ENCODE measurements at places on chromosomes 12 and 14. TPM values are rescaled to one million over a fixed set of nuclear protein-coding genes. Genes with fewer than 3 reads are reported as not detected.
A peak's percentile ranks its signal among the peaks of the same experiment; 100 is the strongest.

The RHEBL1 gene
- 19.5 TPM for polyA plus RNA-seq

The PRPH gene
- polyA plus RNA-seq, result not detected

The CD163 gene
- not detected for polyA plus RNA-seq

The ARHGDIB gene
- polyA plus RNA-seq, result 4,317 TPM

The TXNDC16 gene
- 5.0 TPM for polyA plus RNA-seq

The EFS gene
- not detected for polyA plus RNA-seq

The TBX5 gene
- not detected for polyA plus RNA-seq

The GALNT8 gene
- polyA plus RNA-seq, result 4.3 TPM

- H3K27me3 ChIP-seq, result no peaks in the 10 kb centered on the region
- no peak for DNase-seq
- H3K36me3 ChIP-seq, result no peaks in the 10 kb centered on the region
- no peak overlapping the region for H3K4me3 ChIP-seq
- H3K4me1 ChIP-seq, result no peaks in the 10 kb centered on the region
Measured at GRCh38 chr12:102633981-102634605, 153.7 kb upstream of the IGF1 start.

- no peaks in the 10 kb centered on the region for H3K27me3 ChIP-seq
- no peak overlapping the region for H3K4me3 ChIP-seq
- no peak overlapping the region for H3K27ac ChIP-seq
- DNase-seq, result no peak
- no peaks in the 10 kb centered on the region for H3K36me3 ChIP-seq
Measured at GRCh38 chr14:103304706-103305105, 29.3 kb upstream of the EIF5 start.

DNA sequence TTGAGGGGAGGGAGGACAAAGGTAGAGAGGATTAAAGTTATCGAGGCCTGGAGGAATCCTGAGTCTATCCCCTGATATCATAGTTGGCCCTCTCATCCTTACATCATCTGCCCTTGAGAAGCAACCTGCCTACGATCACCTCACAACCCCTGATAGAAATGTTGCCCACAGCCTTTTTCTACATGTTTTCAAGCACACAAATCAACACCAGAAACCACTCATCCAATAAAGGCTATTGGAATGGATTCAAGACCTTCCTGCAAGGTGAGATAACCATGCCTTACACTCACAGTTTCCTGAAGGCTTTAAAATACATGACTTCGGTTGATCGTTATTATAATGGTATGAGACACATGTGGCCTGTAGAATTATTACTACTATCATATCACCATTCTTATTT, 175.7 kb upstream of the EGLN3 start:
- no peak for DNase-seq
- H3K4me1 ChIP-seq, result no peaks in the 10 kb centered on the region
- H3K27me3 ChIP-seq, result no peaks in the 10 kb centered on the region
- no peak overlapping the region for H3K4me3 ChIP-seq

DNA sequence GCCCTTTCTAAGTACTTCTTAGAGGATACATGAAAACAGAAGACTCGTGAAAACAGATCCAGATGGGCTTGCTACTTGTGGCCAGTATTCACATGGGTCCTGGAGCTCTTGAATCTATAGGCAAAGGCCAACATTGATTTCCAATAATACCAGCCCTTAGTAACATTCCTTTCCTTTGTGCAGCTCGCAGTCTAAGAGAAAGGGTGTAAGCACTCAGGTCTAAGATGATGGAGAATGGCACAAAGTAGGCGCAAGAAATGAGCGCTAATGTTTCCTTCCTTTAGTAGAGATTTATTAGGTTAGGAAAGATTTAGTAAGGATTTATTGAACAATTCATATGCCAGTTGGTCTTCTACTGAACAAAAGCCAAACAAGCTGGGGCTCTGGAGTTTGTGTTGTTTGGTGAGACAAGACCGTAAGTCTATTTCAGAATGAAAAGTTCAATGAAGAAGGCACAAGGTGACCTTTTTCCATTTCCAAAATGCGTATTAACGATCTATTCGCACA, 525 bp downstream of the RNU6-8 start:
- no peaks in the 10 kb centered on the region for H3K36me3 ChIP-seq
- peak overlapping the region; percentile 85 for H3K27ac ChIP-seq
- H3K27me3 ChIP-seq, result peaks cover 2% of the 10 kb centered on the region
- peak overlapping the region; percentile 88 for H3K4me3 ChIP-seq
- no peak for DNase-seq
- H3K4me1 ChIP-seq, result peaks cover 37% of the 10 kb centered on the region

DNA sequence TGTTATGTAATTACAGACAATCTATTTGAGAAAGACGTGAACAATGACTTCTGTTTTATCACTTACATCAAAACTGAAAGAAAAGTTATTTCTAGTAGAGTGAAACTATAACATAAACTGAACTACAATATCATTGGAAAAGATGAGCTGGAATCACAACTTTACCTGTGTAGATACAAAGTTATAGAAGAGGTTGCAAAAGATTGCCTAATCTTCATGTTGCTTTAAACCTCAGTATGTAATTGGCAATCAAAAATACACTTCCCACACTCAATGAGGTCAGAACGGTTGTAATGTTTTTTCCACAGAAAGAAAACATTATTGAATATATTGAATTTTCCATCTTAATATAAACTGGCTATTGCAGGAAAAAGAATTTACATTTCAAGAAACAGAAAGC, 37.7 kb upstream of the GXYLT1 start:
- no peak overlapping the region for H3K4me3 ChIP-seq
- H3K27ac ChIP-seq, result no peak overlapping the region
- no peaks in the 10 kb centered on the region for H3K27me3 ChIP-seq
- H3K36me3 ChIP-seq, result peaks cover 3% of the 10 kb centered on the region
- H3K4me1 ChIP-seq, result no peaks in the 10 kb centered on the region

DNA sequence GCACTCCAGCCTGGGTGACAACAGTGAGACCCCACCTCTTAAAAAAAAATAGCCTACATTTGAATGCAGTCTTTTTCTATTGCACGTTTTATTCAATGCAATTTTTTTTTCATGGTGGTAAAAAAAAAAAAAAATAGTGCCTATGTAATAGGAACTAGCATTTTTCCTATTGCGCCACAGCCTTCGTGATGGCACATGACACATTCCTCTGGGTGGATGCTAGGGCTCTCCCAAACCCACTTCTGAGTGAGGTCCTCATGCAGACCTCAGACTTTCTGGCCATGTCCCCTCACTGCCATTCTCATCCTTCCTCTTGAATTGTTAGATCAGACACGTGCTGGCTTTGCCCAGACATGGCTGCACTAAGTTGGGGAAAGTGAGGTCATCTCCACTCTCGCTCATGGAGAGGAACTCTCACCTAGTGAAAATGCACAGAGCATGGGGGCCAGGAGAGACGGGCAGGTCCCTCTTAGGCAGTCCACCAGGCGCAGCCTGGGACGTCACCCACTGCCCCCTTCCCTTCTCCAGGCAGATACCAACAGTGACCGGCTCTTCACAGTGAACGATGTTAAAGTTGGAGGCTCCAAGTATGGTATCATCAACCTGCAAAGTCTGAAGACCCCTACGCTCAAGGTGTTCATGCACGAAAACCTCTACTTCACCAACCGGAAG, 19.2 kb downstream of the DCAF4 start:
- H3K36me3 ChIP-seq, result peaks cover 46% of the 10 kb centered on the region
- no peak overlapping the region for H3K27ac ChIP-seq
- no peaks in the 10 kb centered on the region for H3K27me3 ChIP-seq
- no peaks in the 10 kb centered on the region for H3K4me1 ChIP-seq
- DNase-seq, result no peak
- H3K4me3 ChIP-seq, result no peak overlapping the region

GRCh38 chr12:126492181-126492580, 1426.9 kb downstream of the AACS start:
- H3K36me3 ChIP-seq, result no peaks in the 10 kb centered on the region
- no peak for DNase-seq
- H3K27me3 ChIP-seq, result no peaks in the 10 kb centered on the region
- no peaks in the 10 kb centered on the region for H3K4me1 ChIP-seq

DNA sequence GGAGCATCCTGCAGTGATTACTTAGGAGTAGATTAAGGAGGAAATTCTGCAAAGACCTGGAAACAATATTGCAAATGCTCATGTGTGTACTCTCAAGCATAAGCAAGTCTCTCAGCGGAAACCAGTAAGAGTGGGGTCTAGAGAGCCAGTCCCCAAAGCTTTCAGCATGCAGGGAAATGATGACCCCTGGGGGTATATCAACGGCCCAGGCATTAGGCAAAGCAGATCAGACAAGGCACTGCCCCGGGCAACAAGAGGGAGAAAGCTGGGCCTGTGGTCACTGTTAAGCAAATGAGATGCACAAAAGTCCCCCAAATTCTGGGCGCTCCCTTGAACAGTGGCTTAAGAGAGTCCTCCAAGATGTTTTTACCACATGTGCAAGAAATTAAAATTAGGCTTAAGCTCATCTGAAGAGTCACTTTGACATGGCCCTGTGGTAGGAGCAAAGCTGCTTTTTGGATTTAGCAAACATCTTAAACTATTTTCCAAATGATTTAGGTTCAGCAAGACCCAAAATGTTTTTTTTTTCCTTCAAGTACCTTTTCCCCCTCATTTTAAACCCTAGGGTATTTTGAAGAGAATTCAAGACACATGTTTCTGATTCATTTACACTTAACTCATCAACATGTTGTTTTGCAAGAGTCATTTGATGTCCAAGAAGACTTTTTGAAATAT, 457.1 kb upstream of the TBX3 start:
- H3K27ac ChIP-seq, result no peak overlapping the region
- H3K27me3 ChIP-seq, result no peaks in the 10 kb centered on the region
- no peaks in the 10 kb centered on the region for H3K36me3 ChIP-seq
- H3K4me3 ChIP-seq, result no peak overlapping the region
- no peaks in the 10 kb centered on the region for H3K4me1 ChIP-seq

DNA sequence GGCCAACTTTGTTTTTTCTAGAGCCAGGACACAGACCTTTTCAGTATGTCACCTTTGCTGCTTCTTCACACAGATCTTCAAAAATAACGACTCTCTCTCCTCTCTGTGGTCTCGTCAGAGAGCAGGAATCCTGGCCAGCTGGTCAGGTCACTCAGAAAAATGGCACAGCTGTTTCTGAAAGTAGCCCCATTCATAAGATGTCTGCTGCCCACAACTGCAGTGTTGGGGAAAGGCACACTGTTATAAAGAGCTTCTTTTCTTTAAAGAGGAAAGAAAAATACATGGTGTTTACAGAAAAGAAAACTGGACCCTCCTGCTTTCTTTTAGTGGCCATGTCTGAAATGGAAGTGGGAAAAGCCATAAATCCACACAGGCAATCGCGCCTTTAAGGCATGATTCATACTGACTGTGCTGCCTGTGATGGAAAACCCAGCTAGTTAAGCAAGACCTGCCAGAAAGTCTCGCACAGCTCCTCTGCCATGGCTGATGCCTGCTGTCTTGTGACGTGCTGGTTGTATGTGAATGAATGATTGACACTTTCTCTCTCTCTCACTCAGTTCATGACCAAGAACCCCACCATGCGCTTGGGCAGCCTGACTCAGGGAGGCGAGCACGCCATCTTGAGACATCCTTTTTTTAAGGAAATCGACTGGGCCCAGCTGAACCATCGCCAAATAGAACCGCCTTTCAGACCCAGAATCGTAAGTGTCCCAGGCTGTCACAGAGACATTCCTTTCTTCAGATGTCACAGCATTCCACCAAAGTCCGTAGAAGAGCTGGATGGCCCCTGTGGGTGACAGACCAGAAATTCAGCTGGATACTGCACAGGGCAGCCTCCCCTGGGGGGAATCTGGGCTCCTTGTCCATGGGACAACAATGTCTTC, 147.9 kb upstream of the HIF1A start:
- no peak overlapping the region for H3K27ac ChIP-seq
- peaks cover 96% of the 10 kb centered on the region for H3K36me3 ChIP-seq
- DNase-seq, result no peak
- no peak overlapping the region for H3K4me3 ChIP-seq
- H3K4me1 ChIP-seq, result peaks cover under 1% of the 10 kb centered on the region
- no peaks in the 10 kb centered on the region for H3K27me3 ChIP-seq

DNA sequence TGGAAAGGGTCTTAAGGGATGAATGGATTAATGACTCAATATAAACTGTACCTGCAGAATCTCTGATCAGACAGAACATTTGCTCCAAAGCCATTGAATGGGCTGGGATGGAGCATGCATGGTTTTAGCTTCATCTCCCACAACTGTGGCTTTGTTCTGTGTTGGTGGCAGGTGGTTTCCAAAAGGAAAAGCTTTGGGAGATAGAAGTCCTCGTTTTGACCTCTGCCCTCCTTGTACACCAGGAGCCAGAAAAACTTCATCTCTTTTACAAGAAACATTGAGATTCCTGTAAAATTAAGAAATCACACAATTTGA, 39.5 kb downstream of the GPR65 start:
- H3K27ac ChIP-seq, result no peak overlapping the region
- H3K4me3 ChIP-seq, result no peak overlapping the region
- H3K27me3 ChIP-seq, result no peaks in the 10 kb centered on the region
- peaks cover 5% of the 10 kb centered on the region for H3K4me1 ChIP-seq
- H3K36me3 ChIP-seq, result no peaks in the 10 kb centered on the region

GRCh38 chr14:62329427-62329826, 567.2 kb downstream of the SNAPC1 start:
- H3K36me3 ChIP-seq, result no peaks in the 10 kb centered on the region
- H3K4me1 ChIP-seq, result no peaks in the 10 kb centered on the region
- no peak overlapping the region for H3K27ac ChIP-seq
- H3K4me3 ChIP-seq, result no peak overlapping the region

GRCh38 chr12:122421187-122421820, 1.2 kb downstream of the CLIP1 start:
- peaks cover 2% of the 10 kb centered on the region for H3K36me3 ChIP-seq
- no peaks in the 10 kb centered on the region for H3K27me3 ChIP-seq
- H3K27ac ChIP-seq, result peak overlapping the region; percentile 74
- H3K4me3 ChIP-seq, result peak overlapping the region; percentile 87
- DNase-seq, result no peak

DNA sequence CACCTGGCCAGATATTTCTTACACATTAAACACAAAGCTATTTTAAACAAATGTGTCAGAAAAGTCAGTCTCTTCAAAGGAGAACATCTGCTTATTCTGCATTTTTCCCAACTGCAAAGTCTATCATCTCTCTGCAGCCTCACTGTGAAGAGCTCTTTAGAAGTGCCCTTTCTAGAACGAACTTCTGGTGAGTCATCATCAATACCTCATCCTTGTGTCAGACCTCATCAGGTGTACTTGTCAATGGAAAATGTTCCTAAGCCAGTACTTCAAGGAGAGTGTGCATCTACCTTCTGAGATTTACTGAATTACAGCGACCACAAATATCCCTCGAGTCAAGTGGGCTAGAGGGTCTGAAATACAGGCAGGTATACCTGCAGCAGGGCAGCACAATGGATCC, 457.3 kb downstream of the LRIG3 start:
- H3K36me3 ChIP-seq, result no peaks in the 10 kb centered on the region
- no peak overlapping the region for H3K27ac ChIP-seq
- H3K4me3 ChIP-seq, result no peak overlapping the region
- H3K27me3 ChIP-seq, result no peaks in the 10 kb centered on the region
- no peaks in the 10 kb centered on the region for H3K4me1 ChIP-seq
- no peak for DNase-seq

Data from CD4-positive, CD25-positive, alpha-beta regulatory T cell (primary cell).